Endothelial cell (in vitro differentiated cells): ENCODE measurements at places on chromosomes 5 and 9. TPM values are rescaled to one million over a fixed set of nuclear protein-coding genes. Genes with fewer than 3 reads are reported as not detected.

- no peak for DNase-seq
Observed at GRCh38 chr5:94505327-94506068, 112.9 kb downstream of the KIAA0825 start.

DNA sequence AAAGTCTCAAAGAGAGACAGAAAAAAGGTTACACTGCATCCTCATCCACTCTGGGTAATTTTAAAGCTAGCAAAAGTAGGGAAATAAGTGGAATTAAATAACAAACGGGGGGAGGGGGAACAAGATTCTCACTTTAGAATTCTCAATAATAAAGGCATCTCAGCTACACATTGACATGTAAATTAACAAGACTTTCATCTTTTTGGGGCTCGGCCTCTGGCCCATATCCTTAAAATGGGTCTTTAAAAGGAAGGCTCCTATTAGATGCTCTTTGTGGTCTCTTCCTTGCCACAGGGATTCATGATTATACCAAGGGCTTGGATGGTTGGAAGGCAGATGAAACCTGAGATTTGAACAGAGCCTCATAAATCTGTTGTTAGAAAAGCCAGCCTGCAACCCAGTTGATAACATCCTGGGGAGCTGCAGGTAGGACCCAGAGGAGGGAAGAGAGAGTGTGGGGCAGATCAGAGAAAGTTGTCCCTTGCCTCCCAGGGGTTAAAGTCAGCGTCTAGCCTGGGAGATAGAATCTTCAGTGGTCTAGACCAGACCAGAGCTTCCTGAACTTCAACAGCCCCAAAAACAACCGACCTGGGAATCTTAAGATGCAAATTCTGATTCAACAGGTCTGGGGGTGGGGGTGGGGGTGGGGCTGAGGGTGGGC lies 135.9 kb downstream of the GCNT1 start:
- no peak for DNase-seq

DNA sequence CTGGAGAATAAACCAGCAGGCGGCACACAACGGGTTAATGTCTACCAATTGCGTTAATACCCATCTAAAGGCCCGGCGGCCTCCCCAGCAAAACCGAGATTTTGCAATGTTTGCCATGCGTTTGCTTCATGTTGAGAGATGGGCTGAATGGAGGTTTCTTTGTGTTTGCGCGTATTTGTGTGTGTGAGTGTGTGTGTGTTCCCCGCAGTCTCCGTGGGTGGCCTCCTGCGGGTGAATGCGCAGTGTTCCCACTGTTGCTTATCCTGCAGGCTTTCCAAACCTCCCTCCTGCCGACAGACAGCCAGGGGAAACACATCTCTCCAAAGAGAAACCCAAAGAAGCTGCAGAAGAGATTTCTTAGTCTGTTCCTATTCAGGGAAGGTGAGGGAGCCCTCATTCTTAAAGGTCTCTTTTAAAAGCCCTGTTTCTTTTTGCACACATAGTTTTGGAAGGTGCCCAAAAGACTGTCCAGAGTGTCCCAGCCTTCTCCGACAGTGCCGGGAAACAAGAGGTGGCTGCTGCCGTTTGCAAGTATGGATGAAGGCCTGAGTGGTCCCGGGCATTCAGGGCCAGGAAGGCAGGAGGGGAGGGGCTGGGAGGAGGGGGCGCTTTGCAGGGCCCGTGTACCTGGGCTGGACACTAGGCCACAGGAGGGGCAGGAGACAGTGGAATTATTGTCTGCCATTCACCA lies 103.8 kb upstream of the ERCC6L2 start:
- DNase-seq: no peak

DNA sequence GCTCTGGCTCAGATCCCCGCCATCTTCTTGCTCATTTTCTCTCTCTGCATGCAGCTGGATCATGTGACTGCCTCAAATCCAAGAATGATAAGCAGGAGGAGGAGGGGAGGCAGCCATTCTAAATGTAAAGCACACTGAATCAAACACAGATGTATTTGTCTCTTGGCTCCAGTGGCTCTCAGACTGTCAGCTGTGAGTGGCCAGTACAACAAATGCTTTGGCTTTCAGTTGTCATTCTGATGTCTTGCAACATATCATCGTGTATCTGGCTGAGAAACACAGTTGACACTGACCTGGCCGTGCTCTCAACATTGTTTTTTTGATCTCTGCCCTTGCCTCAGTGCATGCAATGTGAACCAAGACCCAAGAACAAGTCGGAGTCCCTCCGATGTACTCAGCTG lies 233.1 kb downstream of the ADAMTSL1 start:
- DNase-seq: no peak

The DYNC2I2 gene
- total RNA-seq: 35.4 TPM

The SLC6A18 gene
- not detected for total RNA-seq

The C5orf52 gene
- total RNA-seq: not detected

The TTLL11 gene
- 4.0 TPM for total RNA-seq

DNA sequence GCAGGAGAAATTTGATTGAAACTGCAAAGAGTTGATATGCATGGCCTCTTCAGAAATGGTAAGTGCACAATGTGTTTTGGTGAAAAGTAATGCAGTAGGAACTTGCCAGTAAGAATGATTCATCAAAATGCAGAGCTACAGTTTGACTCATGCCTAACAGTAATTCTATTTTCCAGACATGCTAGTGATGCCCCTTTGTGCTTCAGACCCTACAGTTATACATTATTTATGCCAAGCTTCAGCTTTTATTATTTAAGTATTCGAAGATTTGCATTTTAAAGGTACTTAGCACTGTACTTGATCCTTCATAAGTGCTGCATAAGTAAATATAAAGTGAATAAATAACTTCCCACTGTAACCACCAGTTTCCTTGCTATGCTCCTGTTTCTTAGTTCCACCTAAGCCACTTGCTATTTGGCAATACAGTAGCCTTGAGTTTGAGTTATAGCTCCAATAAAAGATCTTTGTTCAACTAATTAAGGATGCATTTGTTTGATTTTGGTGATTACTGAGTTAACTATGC lies 3.6 kb upstream of the SPATA31E1 start:
- DNase-seq: no peak

- no peak for DNase-seq
Observed at GRCh38 chr5:170228762-170229435, 3.9 kb upstream of the C5orf58 start.

The ADGRD2 gene
- not detected for total RNA-seq

The TMEM174 gene
- total RNA-seq: not detected

- no peak for DNase-seq
Observed at GRCh38 chr5:38618154-38618553, 61.7 kb upstream of the LIFR start.

- no peak for DNase-seq
Observed at GRCh38 chr5:102069974-102070373, 226.1 kb downstream of the SLCO4C1 start.

GRCh38 chr5:112869948-112870347 lies 8.9 kb downstream of the SRP19 start:
- DNase-seq: no peak

The LIX1 gene
- total RNA-seq: 0.46 TPM

DNA sequence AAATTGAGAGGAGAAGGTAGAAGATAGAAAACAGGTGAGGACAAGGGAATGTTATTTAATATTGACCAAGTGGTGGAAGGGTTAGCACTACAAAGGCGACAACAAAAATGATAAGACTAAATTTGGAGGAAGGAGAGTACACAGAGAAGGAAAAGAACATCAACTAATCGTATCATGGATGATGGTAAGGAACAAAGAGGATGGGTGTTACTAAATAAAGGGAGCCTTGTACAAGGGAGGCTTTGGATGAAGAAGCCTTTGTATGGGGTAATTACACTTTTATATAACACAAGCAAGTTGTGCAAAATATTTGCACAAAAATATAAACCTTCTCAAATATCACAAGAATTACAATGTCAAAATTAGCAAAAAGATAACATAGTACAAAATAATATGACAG lies 125.7 kb downstream of the ZNF608 start:
- no peak for DNase-seq

DNA sequence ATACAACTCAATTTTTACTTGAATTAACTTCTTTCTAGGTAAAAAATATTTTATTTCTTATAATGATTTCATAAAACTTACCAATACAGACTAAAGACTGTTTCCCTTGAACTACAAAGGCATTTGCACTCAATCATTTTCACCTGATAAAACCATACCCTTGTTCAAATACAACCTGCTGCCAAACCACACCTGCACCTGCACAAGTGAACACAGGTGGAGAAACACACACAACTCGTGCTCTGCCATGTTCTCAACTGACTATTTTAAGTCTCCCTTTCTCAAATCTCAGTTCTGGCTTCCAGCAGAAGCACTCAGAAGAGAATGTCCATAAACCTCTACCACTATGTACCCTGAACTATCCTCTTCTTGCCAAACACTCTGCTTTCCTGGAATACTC lies 1892.1 kb downstream of the MAT2B start:
- DNase-seq: no peak

- no peak for DNase-seq
Observed at GRCh38 chr9:112046181-112046580, 128.9 kb downstream of the SUSD1 start.

The OR1J2 gene
- not detected for total RNA-seq

The CAMK2A gene
- 1.1 TPM for total RNA-seq
